ENCODE measurements at places on chromosomes 11 and 22. TPM values are rescaled to one million over a fixed set of nuclear protein-coding genes. Genes with fewer than 3 reads are reported as not detected.

Gene ZNRF3
- 5.9 TPM for total RNA-seq

Gene PKNOX2
- not detected for total RNA-seq

Gene HPX
- total RNA-seq, result 0.44 TPM

Gene USP2
- 0.34 TPM for total RNA-seq

Gene OR6A2
- total RNA-seq, result not detected

Gene SCN2B
- total RNA-seq, result not detected

Gene VWCE
- 0.77 TPM for total RNA-seq

Gene SMC1B
- not detected for total RNA-seq

Gene ZBTB16
- total RNA-seq, result not detected

Gene BATF2
- 0.93 TPM for total RNA-seq

Gene MOGAT2
- 0.05 TPM for total RNA-seq

Gene SERPINH1
- 109 TPM for total RNA-seq

Gene H19
- 8.8 TPM for total RNA-seq

Gene RFPL3
- not detected for total RNA-seq

Gene TMPRSS13
- not detected for total RNA-seq

Gene CRYBA4
- not detected for total RNA-seq

Gene SERPING1
- total RNA-seq, result 0.42 TPM

Gene MUC5AC
- total RNA-seq, result 5.4 TPM

Gene MARK2
- total RNA-seq, result 24.9 TPM

Gene PATE2
- not detected for total RNA-seq

Gene MMP13
- not detected for total RNA-seq

Gene KCTD14
- 1.6 TPM for total RNA-seq

Gene SLN
- 0.45 TPM for total RNA-seq

Gene OR4D10
- total RNA-seq, result not detected

Gene SCGB1D2
- total RNA-seq, result not detected

Gene SLCO2B1
- 6.3 TPM for total RNA-seq

Gene ANO5
- 2.3 TPM for total RNA-seq

Gene MUC15
- total RNA-seq, result not detected

Gene C11orf91
- total RNA-seq, result 1.0 TPM

Gene CRYAB
- total RNA-seq, result 7.5 TPM

Gene NXPE4
- not detected for total RNA-seq

Gene CHORDC1
- 83.5 TPM for total RNA-seq

Gene ZNF70
- total RNA-seq, result 1.2 TPM

Gene SMPD1
- total RNA-seq, result 11.2 TPM

Gene APOBEC3G
- 0.08 TPM for total RNA-seq

Gene PRG3
- total RNA-seq, result not detected

Gene SIPA1
- total RNA-seq, result 22.5 TPM

Gene LUZP2
- total RNA-seq, result not detected

Gene AMPD3
- total RNA-seq, result 8.5 TPM

Gene SEPTIN5
- 7.7 TPM for total RNA-seq

Gene KIF18A
- 19.2 TPM for total RNA-seq

Gene CTSW
- not detected for total RNA-seq

Gene OVOL1
- not detected for total RNA-seq

Gene OR52I2
- not detected for total RNA-seq
